HCT116 (cell line): ENCODE measurements at places on chromosomes 1 and 21.

- no peak for DNase-seq
Observed at GRCh38 chr1:27519331-27520258, 29.6 kb upstream of the WASF2 start.

GRCh38 chr1:192724670-192725069, 84.2 kb upstream of the RGS2 start:
- no peak for DNase-seq

DNA sequence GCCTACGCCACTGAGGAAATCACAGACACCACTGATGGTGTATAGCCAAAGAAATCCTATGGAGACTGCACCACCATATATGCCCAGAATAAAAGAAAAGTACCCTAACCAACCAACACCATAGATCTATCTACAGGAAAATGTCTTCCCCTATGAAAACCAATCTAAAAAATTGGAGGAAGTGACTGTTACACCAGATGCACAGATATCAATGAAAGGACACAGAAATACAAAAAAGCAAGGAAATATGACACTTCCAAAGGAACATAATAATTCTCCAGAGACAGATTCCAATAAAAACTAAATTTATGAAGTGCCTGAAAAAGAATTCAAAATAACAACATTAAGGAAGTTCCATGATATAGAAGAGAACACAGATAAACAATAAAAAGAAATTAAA, 56.8 kb upstream of the BCL10 start:
- DNase-seq = no peak

GRCh38 chr1:165119086-165119485, 237.4 kb downstream of the LMX1A start:
- no peak for DNase-seq

DNA sequence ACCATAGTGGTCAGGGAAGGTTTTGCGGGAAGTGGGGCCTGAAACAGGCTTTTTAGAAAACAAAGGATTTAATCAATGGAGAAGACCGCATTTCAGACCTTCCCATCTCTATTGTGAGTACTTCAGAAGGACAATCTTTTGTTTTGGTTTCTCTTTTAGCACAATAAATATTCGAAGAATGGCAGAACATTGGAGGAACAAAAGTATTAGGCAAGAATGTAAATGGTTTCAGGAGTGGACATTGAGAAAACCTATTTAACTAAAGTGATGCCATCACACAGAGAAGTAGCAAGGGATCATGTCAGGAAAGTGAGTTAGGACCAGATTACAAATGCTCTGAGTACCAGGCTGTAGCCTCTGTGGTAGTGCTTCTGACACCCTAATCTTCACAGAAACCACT, 26.8 kb upstream of the UBE2U start:
- no peak for DNase-seq

GRCh38 chr1:44270686-44271628, 57.7 kb downstream of the DMAP1 start:
- DNase-seq = no peak
